Islet precursor cell (in vitro differentiated cells): ENCODE measurements at places on chromosomes 11 and 22.

DNA sequence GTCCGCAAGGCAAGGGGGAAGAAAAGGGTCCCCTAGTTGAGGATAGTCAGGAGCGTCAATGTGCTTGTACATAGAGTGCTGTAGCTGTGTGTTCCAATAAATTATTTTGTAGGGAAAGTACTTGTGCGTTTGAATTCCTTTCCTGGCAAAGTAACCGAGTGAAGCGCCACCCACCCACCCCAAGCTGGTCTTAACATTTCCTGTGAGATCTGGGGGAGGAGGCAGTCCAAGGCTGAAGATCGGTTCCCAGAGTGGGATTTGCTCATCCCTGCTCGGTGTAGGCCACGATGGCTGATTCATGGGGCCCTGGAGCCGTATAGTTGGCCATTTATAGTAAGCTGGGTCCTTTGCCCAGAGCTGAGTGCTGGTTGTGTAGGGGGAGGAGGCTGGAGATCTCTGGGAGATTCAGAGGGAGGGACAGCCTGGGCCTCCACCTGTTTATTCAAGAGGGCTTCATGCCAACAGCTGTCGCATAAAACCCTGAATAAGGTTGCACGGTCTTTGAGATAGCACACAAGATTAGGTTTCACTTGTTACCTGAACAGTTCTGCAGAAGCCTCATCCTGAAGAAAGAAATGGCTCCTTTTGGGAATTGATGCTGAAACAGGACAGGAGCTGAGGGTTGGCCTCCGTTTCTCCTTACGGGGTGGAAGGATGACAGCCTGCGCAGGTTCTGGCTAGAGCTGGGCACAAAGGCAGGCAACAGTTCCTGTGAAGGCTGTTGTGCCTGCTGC lies 2.4 kb downstream of the ATF4 start:
- no peak for DNase-seq

GRCh38 chr11:20353829-20354434 lies 9.6 kb upstream of the HTATIP2 start:
- DNase-seq = peak; percentile 59

DNA sequence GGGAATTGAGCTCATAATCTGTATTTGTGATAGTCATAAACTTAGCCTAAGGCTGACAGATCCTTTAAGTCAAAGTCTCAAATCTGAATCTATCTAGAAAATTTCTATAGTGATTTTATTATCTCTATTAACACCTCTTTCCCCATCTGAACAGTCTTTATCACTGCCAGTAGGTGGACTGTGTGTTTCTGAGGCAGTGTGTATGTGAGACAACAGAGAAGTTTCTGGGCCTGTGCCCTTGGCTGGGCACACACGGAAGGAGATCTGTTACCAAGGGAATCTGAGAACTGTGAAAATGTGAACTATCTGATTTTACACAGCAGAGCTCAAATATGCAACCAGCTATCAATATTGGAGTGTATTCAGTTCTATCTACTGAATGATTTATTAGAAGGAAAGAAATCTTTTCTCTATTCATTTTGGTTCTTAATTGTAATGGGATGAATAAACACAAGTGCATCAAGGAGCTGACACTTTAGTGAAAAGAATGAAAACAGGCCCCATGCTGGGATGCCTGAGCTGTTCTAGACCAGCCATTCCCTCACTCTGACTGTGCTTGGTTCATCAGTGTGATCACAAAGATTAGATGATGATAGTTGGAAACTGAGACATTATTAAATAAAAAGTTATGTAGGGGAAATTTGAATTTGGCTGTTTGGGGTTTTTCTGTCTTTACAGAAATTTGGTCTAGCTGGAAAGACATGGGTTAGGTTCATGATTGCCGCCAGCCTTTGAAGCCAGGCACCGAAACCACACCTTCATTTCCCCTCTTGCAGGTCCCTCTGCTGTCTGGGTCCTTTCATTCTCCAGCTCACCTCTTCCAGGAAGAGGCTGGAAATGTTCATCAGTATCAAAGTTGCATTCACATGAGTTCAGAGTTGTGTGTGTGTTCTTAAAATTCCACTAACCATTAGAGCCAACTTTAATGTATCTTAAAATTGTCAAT lies 68.1 kb downstream of the LIF start:
- no peak for DNase-seq

DNA sequence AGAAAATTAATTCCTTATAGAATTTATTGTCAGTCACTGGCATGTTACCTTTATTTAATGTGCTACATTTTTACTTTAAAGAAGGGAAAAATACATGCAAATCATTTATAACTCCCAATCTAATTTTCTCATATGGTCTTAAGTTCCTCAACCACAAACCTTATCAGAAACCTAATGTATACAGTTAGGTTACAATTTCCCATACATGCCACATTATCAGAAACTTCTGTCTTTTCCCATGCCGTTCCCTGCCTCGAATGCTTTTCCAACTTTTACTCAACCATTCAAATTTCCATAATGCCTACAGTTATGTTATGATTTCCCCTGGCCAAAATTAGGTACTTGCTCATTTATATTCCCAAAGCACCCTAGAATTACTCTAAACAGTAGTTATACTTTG lies 13.5 kb downstream of the RSF1 start:
- no peak for DNase-seq

- DNase-seq = no peak
These were observed 31.4 kb downstream of the LIMK2 start for GRCh38 chr22:31243339-31244045.

DNA sequence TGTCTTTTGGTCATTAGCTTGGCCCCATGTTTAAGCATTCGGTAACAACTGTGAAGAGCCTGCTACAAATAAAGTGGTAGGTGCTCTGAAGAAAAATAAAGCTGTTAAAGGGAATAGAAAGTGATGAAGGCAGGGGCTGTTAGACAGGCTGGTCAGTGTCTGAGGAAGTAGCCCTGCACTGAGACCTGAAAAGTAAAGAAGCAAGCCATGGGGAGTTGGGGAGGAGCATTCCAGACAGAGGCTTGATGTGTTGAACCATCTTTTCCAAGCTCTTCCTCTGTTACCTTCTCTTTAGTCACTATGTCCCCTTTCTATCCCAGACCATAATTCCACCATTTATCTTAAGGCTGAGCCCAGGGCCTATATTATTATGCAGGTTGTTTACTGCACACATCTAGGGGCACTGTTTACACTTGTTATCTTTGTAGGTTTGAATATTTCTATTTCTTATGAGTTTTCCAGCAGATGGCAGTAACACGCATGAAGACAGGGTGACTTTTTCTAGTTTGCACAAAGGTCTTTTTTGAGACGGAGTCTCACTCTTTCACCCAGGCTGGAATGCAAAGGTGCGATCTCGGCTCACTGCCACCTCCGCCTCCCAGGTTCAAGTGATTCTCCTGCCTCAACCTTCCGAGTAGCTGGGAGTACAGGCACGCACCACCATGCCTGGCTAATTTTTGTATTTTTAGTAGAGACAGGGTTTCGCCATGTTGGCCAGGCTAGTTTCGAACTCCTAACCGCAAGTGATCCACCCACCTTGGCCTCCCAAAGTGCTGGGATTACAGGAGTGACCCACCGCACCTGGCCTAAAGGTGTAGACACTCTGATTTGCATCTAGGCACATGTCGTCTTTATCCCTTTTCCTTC lies 23.0 kb downstream of the ZFTA start:
- no peak for DNase-seq

DNA sequence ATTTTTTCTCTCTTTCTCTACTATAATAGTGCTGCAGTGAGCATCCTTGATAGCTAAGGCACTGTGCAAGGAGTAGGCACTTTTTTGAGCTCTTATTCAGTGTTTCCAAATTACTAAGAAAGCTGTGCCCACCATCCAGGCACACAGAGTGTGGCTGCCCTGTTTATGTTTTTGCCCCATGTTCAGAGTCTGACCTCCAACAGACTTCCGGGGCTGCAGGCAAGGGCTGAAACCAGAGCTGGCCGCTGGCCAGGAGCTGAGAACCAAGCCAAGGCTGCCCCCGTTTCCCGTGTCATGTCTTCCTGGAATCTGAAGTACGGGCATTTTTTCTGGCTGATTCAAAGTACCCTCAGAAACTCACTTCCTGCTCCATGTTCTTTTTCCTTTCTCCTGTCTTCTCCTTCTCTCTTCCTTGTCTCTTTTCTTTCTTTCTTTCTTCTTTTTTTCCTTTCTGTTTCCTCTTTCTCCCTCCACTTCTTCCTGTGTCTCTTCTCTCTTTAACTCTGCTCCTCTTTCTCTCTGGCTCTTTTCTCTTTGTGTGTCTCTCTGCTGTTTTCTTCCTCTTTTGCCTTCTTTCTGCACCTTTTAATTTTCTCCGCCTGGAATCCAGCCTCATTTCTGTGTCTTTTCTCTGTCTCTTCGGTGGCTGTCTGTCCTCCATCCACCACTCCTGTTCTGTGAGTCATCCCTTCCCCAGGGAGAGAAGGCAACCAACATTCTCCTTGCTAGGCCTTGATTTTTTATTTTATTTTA lies 17.0 kb upstream of the KCTD14 start:
- DNase-seq = peak; percentile 65

DNA sequence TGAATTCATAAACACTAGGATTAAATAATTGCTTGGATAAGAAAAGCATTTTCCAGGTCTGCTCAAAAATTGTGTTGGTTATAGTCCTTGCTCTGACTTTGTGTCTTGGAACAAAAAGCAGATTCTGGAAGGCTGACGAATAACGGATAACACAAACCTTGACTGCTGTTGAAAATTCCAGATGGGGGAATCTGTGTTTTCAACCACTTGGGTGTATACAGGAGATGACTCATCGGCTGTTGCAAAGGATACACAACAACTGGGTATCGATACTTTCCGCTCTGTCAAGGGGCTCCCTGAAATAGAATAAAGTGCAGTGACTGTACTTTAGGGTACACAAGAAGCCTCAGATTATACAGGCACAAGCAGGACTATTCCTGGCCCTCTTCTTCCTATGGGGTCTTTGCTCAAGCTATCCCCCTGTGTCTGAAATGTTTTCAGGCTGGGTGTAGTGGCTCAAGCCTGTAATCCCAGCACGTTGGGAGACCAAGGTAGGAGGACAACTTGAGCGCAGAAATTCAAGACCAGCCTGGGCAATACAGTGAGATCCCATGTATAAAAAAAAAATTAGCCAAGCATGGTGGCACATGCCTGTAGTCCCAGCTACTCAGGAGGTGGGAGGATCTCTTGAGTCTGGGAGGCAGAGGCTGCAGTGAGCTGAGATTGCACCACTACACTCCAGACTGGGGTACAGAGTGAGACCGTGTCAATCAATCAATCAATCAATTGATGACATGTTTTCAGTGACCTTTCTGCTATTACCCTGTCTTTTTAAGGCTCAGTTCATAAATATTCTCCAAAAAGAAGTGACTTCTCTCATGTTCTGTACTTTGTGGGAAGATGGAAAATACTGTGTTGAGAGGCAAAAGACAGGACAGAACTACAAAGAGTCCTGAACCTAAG lies 48.6 kb upstream of the UCP3 start:
- DNase-seq = no peak

- DNase-seq = peak; percentile 91
These were observed 14.3 kb downstream of the BLID start for GRCh38 chr11:122101625-122102291.

- DNase-seq = no peak
These were observed 168.8 kb upstream of the ISX start for GRCh38 chr22:34897126-34897525.

DNA sequence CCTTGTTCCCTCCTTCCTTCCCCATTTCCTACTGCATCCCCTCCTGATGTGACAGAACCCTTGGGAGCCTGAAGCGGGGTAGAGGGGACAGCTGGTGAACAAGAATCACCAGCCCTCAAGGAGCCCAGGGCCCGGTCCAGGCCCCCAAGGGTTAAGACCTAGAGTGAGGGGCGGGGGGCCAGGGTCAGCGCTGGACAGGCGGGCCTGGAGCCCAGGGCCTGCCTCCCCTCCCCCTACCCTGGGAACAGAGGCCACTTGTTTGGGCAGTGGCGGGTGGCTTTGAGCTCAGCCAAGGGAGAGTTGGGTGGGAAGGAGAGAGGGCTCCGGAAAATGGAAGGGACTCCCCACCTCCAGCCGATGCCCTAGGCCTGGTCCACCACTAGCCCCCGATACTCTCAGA lies 2.1 kb downstream of the ARAP1 start:
- no peak for DNase-seq

GRCh38 chr11:61961570-61962212 lies 5.7 kb downstream of the FTH1 start:
- peak; percentile 62 for DNase-seq

- DNase-seq = no peak
These were observed 17.9 kb downstream of the MYEOV start for GRCh38 chr11:69311767-69312385.

GRCh38 chr22:44596396-44597125 lies 98.5 kb upstream of the RTL6 start:
- DNase-seq = no peak

GRCh38 chr22:47091246-47091651 lies 328.8 kb downstream of the TBC1D22A start:
- no peak for DNase-seq

GRCh38 chr11:82907371-82907770 lies 5.8 kb downstream of the DDIAS start:
- DNase-seq = no peak

DNA sequence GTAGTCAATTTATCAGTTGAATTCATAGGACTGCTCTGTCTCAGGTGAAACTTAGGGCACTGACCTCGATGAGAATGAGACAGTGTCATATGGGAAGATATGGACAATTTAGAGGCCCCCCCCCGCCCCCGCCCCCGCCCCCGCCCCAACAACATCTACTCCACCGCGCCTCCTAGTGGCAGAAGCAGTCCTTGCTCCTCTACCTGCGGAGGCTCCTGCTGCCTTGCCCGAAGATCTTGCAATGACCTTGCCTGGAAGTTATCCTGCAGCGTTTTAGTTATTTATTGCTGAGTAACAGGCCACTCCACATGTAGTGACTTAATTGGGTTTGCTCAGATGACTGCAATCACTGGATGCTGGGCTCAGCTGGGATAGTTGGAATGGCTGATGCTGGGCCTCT lies 15.2 kb downstream of the SERPINH1 start:
- no peak for DNase-seq

GRCh38 chr11:67370351-67371076 lies 2.9 kb downstream of the CLCF1 start:
- DNase-seq = no peak

DNA sequence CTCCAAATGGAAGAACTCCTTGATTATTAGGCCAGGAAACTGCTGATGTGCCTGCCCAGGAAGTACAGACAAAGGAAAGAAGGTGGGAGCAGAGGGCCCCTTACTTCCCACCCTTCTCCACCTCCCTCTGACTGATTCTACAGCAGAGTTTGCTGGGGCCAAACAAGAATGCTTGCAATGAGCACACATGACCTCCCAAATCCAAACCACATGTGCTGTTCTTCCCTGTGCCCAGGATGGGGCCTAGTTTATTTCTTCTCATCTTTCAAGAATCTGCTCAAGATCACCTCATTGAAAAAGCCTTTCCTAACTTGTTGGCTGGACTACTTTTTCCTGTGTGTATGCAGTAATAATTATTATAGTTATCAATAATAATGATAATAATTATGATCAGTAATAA lies 286.1 kb downstream of the RAB38 start:
- no peak for DNase-seq

GRCh38 chr11:4060182-4060923 lies 34.2 kb upstream of the RRM1 start:
- no peak for DNase-seq
